ENCODE measurements at places on chromosomes 11 and 22. TPM values are rescaled to one million over a fixed set of nuclear protein-coding genes. Genes with fewer than 3 reads are reported as not detected.

Gene SLC17A6
- total RNA-seq: not detected

Gene OR4A15
- total RNA-seq: not detected

Gene TMEM191B
- 0.26 TPM for total RNA-seq

Gene OR51B2
- not detected for total RNA-seq

Gene TEX12
- not detected for total RNA-seq

Gene MEI1
- total RNA-seq: not detected

Gene TBX10
- not detected for total RNA-seq

Gene BAIAP2L2
- total RNA-seq: 4.4 TPM

Gene GGTLC2
- not detected for total RNA-seq

Gene KCNK4
- total RNA-seq: 0.24 TPM

Gene RIBC2
- 3.2 TPM for total RNA-seq

Gene MS4A1
- not detected for total RNA-seq

Gene PIK3IP1
- 1.4 TPM for total RNA-seq

All from A549 treated with CpdA at 1 μM for 4 hours (cell line).